GM12891 (cell line): ENCODE measurements at places on chromosomes 12 and 14.

DNA sequence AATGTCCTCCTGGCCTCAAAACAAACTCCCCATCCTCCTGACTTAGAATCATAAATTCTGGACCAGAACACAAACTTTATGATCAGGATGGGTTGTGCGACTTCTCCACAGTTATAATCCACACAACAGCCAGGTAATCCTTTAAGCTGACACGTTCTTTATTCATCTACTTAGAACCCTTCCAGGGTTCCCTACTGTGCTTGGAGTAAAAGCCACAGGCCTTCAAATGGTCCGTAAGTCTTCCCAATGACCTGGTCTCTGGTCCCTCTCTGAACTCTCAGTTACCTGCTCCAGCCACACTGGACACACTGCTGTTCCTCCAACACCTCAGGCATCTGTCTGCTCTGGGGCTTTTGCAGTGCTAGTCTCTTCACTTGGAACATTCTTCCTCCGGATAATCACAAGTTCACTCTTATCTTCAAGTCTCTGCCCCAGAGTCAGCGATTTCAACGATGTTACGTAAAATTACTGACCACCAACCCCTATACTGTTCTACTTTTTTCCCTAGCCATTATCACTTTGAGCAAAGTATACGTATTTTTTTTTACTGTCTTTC, 1.7 kb upstream of the RNASE7 start:
- no peak for DNase-seq

GRCh38 chr12:121966959-121967358, 48.6 kb downstream of the CFAP251 start:
- DNase-seq, result no peak

GRCh38 chr12:119239040-119239439, 60.3 kb downstream of the HSPB8 start:
- no peak for DNase-seq

- DNase-seq, result no peak
Measured at GRCh38 chr12:113057565-113058485, 1.3 kb downstream of the DTX1 start.

DNA sequence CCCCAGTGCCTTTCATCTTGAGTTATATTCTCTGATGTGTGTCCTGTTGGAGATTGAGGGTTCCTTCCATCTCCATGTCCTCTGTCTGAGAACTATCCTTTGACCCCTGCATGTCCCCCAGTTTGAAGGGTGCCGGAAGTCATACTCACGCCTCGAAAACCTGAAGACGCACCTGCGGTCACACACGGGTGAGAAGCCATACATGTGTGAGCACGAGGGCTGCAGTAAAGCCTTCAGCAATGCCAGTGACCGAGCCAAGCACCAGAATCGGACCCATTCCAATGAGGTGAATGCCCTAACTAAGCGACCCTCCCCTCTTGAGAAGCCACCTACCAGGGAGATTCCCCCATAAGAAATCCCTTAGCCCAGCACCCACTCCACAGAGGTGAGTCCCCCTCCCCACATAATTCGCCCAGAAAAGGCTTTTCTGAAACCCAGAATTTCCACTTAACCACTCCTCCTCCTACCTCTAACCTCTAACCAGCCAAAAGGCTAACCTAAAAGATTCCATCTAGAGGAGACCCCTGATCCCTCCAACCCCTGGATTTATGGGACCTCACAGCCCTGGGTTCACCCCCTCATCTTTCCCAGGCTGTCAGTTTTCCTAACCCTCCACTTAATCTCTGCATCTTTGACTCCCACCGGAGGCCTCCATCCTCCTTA, 7.8 kb downstream of the GLI1 start:
- no peak for DNase-seq
